ENCODE measurements at places on chromosomes 16 and 17.

DNA sequence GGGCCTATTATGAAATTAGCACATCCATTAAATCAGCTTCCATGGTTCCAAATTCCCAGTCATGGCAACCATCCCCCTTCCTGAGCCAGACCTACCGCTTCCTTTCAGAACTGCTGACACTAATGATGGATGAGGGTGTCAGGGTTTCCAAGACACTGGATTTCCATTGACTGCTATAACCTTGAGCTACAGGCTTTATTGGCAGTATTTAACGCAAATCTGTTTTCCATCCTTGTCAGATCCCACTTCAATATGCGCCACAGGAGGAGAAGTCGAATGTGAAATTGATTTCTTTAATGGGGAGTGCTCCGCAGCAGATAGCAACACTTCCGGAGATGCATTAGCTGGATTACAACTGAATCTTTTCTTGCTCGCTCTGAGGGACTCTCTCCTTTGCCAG, 197.1 kb downstream of the HS3ST4 start:
- DNase-seq: no peak

DNA sequence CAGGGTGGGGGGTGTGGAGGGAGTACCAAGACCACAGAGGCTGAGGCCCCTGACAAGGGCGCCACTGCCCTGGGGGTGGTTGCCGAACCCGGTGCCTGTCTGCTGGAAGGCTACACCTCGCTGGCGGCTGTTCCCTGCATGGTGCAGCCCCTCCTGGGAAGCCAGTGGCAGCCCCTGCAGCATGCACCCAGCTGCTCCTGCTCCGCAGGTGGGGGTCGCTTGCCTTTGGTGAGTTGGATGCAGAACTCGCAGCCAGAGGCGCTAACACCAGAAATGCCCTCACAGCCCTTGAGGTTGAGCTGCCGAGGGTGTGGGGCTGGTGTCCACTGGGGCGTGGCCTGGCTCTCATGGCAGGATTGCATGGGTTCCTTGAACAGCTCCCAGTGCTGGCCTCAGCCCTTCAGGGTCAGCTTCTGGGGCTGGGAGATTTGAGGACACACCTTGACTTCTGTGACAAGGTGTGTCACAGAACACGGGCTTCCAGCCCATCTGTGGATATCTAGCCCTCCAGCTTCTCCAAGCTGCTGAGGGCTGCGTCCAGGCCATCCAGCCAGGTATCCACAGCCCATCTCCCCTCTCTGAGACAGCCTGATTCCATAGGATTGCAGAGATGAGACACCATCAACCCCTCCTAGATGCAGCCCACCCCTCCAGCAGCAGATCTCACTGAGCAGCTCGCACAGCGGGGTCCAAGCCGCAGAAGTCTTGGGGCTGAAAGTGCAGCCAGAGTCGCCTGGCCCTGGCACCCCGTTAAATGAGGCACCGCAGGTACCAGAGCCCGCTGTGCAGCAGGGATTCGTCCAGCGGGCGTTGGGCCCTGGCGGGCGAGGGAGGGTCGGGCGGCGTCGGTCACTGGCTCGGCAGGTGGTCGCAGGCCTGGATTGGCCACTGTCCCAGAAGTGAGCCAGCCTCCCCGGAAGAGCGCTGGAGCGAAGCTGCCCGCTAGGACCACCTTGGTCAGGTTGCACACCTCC, 586.3 kb downstream of the KCNJ18 start:
- no peak for DNase-seq

GRCh38 chr16:11224894-11225676, 30.9 kb downstream of the SOCS1 start:
- DNase-seq: no peak

- DNase-seq: no peak
Measured at GRCh38 chr17:21460358-21460757, 84.2 kb downstream of the KCNJ12 start.

DNA sequence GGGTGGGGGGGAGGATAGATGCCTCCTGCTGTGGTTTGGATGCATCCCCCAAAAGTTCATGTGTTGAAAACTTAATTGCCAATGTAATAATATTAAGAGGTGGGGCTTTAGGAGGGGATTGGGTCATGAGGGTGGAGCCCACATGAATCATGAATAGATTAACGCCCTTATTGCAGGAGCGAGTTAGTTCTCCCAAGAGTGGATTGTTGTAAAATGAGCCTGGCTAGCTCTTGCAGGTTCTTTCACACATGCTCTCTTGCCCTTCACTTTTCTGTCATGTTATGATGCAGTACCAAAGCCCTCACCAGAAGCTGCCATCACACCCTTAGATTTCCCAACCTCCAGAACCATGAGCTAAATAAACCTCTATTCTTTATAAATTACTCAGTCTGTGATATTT, 52.0 kb downstream of the GINS3 start:
- no peak for DNase-seq

DNA sequence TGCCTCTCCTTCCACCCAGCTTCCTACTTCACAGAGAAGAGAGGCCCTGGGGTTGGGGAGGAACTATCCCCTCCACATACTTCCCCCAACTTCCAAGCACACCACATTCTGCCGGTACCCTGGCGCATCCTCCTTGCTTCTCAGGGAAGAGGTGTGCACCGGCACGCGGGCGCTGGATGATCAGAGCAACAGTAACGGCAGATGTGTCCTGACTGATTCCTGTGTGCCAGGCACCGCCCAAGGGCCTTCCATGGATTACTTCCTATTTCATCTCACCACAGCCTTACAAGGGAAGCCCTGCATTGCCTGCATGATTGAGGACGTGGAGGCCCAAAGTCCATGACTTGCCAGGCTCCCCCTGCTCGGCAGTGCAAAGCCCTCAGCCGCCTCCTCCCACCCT, 21.1 kb upstream of the MLKL start:
- no peak for DNase-seq

GRCh38 chr17:59435238-59435637, 103.8 kb downstream of the YPEL2 start:
- peak; percentile 42 for DNase-seq

GRCh38 chr17:6110592-6110991, 40.4 kb downstream of the WSCD1 start:
- no peak for DNase-seq

DNA sequence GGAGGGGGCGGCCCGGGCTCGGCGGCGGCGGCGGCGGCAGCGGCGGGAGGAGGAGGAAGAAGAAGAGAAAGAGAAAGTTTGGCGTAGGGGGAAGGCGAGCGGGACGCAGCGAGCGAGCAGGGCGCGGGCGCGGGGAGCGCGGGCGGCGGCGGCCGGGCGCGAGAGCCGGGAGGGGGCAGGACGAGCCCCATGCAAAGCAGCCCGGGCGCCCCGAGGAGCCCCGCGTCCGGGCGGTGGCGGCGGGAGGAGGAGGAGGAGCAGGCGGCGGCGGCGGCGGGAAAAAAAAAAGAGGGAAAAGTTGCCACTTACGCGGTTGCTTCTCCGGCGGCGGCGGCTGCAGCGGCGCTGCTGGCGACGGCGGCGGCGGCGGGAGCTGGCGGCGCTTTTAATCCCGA, 10.3 kb upstream of the ZFHX3 start:
- peak; percentile 80 for DNase-seq

GRCh38 chr17:58233543-58233942, 4.8 kb upstream of the LPO start:
- no peak for DNase-seq

GRCh38 chr16:21608639-21609328, 9.4 kb downstream of the METTL9 start:
- DNase-seq: peak; percentile 20

- DNase-seq: no peak
Measured at GRCh38 chr16:47721006-47721637, 260.0 kb downstream of the PHKB start.

DNA sequence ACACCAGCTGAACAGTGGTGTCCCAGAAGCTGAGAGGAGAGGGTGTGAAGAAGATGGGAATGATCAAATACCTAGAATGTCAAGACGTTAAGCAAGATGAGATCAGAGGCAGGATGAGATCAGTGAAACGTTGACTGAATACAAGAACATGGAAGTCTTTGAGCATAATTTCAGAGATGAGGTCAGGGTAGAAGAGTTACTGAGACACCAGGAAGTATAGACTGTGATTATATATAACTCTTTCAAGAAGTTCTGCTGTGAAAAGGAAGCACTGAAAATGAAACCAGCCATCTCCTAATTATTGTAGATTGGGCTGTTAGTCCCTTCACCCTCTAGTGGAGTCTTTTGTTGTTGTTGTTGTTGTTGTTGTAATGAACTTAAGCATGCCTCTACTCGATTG, 9.1 kb downstream of the SHCBP1 start:
- DNase-seq: peak; percentile 11

GRCh38 chr16:2785101-2785991, 2.0 kb downstream of the PRSS33 start:
- no peak for DNase-seq

DNA sequence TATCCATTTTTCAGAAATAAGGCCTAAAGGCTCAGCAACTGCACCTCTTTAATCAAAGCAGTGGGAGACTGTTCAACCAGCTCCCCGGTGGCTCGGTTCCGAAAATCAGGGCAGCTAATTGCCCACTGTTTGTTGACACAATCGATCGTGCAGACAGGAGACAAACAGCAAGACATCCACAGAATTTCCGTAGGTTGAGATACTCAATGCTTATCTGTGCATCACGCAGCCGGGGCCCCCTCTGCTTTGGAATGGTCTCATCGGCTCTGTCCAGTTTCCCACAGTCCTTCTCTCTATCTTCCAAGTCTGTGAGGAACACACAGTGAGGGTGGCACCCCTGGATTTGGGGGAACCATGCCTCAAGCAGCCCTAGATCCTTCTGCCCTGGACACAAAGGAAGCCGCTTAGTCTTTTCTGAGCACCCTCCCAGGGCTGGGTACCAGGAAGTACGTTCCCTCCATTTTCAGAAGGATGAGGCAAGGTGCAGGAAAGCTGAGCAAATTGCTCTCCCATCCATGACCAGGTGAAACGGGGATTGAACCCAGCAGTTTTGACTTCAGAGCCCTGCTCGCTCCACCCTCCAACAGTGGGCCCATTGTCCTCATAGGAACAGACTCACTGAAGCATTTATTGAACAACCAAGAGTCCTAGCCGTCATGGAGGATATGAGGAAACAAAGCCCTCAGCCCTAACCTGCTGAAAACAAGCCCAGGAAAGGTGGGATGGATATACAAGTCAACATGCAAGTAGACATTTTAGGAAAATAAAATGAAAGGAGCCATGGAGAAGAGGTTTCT, 70.7 kb downstream of the C16orf95 start:
- no peak for DNase-seq

DNA sequence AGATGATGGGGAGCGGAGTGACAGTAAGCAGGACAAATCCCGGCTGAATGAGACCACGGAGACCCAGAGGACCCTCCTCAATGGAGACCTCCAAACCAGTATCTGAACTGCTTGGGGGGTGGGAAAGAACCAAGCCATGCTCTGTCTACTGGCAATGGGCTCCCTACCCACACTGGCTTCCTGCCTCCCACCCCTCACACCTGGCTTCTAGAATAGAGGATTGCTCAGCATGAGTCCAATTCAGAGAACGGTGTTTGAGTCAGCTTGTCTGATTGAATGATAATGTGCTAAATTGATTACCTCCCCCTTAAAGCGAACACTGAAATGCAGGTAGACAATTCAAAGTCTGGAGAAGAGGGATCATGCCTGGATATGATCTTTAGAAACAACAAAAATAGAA, 5.5 kb downstream of the SSTR2 start:
- no peak for DNase-seq

DNA sequence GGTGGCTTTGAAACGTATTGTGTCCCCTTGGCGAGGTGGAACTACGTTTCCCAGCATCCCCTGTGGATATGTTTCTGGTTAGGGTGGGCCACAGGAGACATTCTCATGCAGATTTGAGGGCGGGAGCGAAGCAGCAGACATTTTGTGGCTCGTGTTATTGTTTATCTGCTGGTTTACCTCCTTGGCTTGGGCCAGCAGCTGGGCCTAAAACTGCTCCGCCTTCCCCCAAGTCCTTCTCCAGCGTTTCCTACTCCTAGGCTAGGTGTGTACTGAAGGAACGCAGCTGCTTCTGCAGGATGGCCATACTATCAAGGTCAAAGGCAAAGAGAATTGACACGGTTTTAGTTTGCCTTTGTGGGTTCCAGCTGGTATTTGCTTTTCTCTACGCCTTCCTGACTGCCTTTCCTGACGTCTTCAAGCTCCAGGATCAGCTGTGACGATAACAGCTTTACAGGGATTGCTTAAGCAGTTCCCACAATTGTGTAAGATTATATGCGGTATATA, 17.2 kb upstream of the WSB1 start:
- DNase-seq: no peak

DNA sequence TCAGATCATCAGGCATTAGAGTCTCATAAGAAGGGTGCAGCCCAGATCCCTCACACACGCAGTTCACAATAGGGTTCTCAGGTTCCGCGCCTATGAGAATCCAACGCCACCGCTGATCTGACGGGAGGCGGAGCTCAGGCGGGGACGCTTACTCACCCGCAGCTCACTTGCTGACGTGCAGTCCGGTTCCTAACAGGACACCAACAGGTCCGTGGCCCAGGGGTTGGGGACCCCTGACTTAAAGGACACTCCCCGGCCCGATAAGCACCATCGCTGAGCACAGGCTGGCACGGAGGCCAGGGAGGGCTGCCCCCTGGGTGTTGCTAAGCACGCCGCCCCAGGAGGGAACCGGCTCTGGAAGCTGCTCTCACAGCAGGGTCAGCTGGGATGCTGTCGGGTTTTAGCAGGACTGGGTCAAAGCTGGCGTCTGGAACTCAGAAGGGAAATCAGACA, 30.1 kb upstream of the BAHCC1 start:
- peak; percentile 58 for DNase-seq

DNA sequence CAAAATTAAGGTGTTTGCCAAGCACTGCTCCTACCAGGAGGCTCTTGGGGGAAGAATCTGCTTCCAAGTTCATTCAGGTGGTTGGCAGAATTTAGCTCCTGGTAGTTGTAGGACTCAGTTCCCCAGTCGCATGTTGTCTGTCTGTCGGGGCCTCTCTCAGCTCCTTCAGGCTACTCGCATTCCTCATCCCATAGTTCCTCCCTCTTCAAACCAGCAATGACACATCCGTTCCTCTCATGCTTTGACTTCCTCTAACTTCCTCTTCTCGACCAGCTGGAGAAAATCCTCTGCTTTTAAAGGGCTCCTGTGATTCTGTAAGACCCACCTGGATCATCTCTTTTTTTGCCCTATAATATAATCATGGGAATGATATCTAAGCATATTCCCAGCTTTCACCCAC, 108.1 kb downstream of the PMP22 start:
- peak; percentile 59 for DNase-seq

DNA sequence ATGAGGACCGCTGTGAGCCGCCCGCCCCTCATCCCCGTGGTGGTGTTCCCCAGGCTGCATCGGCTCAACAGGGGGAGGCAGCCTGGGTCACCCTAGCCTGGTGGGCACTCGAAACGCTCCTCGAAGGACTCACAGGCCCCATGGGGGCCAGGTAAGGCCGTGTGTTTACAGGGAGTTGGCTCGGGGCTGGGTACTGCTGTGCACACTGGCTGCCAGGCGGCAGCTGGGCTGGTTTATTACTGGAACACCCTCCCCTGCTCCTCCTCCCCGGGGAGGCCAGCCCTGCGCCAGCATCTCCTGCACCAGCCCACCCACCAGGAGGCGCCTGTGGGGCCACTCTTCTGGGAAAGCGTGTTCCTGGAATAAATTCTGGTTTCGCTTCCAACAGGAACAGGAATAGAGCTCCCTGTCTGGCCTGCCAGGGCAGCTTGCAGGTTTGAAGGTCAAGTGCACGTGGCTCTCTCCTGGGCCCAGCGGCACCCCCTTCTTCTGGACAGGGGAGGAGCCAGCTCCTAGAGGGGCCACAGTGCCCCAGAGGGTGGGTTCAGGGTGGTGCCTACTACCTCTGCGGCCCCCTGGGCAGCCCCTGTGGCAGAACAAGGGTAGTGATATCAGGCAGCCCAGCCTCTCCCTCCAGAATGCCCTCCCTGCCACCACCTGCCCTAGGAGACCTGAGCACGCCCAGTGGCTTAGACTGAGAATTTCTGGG, 11.3 kb downstream of the MCRIP1 start:
- DNase-seq: peak; percentile 83

Data from GM03348 (cell line).